ENCODE measurements at places on chromosomes 3 and 15.
A peak's percentile ranks its signal among the peaks of the same experiment; 100 is the strongest.

DNA sequence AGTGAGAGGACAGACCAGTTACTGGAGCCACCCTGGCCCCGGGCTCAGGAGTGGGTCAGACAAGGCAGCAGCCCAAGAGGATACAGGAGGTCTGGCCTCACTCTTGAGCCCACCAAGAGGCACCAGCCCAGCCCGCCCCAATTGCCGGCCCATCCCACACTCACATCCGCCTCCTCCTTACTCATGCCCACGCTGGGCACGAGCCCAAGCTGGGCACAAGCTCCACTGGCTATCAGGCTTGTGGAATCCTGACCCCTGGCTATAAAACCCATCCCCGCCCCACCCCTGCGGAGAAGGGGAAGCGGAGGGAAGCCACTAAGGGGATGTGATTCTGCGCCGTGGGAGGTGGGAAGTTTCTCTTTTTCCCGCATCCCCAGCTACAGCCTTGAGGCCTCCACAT lies 25.9 kb downstream of the ADCY5 start:
- no peak for DNase-seq

DNA sequence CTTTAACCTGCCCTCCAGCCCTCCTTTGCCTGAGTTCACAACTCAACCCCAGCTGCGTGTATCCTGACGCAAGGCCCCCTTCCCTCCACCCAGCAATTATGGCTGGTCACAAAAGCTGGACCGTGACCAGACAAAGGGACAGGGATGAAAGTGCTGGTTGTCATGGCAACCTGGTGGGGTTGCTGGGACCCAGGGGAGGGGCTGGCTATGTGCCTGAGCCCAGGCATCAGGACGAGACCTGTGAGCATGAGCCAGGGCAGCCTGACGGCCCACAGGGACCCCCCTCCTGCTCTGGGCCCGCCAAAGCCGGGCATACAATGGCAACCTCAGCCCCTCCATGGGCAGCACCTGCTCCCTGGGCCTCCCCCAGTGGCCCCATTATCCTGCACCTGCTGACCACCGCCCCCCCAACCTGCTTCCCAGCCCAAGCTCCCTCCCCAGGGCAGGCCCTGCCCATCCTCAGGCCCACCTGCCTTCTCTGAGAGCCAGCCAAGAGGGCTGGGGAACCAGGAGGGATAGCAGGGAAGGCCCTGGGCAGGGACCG lies 4.5 kb upstream of the DNAH1 start:
- no peak for DNase-seq

- peak; percentile 89 for DNase-seq
Measured at GRCh38 chr3:186241910-186242821, 119.9 kb downstream of the DGKG start.

DNA sequence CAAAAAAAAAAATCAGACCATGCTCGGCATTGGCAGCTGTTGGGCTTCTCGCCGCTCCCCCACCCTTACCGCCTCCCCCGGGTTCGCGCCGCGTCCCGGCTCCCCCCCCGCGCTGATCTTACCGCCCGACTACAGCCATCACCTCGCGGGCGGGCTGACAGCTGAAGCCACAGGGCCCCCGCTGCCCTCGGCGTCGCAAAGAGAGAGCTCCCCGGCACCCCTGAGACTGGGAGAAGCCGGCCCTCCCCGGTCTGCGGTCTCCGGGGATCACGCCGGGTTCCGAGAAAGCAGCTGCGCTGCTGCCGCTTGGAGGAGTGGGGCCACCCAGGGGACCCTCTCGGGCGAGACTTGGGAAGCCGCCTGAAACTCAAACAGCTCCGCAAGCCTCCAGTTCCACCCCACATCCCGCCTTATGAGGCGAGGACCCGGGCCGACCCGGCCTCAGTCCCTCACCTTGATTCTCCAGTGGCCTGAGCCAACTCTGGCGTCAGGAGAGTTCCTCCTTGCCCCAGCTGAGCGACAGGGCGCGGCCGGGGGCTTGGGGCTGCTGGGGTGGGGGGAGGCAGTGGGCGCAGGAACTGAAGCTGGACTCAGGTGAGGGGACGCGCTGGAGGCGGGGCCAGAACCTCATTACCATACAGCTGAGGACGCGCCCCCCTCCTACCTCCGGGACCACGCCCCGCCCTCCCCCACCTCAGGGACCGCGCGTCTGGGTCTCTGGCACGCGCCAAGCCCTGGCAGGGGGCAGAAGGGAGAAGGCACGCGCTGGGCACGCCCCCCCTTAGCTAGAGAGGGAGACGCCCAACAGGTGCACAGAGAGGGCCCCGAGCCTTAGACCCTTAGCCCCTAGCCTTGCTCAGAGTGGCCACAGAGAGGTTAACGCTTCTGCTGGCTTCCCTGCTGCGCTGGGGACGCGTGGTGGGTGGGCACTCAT lies 1.0 kb upstream of the DLL4 start:
- DNase-seq = no peak

DNA sequence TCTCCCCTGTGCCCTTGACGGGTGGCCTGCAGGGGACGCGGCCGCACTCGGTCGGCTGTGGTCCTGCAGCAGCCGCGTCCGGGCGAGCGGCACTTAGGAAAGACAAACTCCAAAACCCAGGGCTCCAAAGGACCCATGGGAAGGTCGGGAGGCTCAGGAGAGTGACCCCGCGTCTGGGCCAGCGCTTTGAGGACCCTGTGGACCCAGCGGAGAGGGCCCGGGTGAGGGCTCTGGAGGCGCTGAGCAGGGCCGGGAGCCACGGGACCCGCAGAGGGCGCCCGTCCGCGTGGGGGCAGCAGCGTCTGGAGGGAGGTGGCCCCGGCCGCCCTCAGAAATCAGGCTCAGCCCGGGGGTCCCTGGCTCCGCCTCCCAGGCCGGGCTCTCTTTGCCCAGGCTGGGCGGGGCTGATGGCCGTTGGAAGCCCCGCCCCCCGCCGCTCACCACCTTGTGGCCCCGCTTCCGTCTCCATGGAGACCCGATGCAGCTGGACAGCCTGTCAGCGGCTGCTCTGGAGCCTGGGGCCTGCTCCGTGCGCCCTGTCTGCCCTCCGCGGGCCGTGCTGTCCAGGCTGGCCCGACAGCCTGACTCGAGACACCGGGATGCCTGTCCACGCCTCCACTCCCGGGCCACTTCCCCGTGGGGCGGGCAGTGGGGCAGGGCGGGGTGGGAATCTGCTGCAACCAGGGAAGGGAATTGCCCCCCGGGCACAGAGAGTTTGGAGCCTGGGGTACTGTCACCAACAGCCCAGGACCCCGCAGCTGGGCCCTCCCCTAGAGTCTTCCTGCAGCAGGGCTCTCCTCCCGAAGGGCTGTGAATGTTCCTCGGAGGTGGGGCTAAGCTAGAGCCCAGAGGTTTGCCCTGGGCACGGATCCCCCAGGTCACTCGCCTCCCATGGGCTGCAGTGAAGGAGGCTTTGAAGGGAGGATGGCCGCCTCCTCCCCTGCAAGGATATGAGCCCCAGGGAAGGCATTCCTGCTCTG lies 34.8 kb upstream of the RPL32 start:
- DNase-seq = no peak

- no peak for DNase-seq
Measured at GRCh38 chr15:60528530-60528929, 49.6 kb upstream of the ICE2 start.

DNA sequence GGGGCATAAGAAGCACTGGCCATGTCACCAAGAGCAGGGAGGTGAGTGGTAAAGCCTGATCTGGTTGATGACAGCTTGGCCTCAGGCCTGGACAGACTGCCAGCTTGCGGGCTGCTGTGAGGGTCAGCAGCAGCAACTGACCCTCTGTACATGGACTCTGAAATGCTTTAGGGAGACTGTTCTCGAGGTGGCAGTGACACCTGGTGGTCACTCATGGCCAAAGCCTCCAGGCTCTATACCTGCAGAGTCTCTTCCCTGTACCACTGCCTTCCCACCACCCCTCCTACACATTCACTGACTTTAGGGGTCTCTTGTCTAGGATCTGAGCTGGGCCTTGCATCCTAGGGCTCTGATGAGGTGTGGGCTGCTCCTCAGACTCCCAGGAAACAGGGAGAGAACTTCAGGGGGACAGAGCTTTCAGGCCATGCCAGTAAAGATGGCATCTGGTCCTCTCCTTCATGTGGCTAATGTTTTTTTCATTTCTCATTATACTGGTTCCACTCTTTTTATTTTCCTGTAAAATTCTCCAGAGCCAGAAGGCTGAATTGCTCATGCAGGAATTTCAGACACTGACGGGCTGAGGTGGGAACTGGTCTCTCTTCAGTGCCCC lies 17.2 kb upstream of the TIMP4 start:
- DNase-seq = no peak

DNA sequence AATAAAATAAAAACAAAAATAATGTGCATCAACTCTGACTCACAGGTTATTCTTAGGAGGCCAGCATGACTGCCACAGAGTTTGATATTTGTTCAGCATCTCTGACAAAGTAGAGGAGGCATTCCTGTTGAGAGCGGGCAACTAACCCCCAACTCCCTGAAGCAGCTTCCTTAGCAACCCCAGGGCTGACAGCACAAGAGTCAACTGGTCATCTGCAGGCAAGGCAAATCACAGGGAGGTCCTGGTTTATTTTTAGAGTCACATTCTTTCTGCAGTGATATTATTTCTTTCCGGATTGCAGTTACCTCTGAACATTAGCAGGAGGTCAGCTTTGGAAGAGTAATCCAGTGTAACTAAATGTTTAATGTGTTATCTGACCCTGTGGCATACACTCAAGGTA lies 273.0 kb downstream of the PLCL2 start:
- no peak for DNase-seq

DNA sequence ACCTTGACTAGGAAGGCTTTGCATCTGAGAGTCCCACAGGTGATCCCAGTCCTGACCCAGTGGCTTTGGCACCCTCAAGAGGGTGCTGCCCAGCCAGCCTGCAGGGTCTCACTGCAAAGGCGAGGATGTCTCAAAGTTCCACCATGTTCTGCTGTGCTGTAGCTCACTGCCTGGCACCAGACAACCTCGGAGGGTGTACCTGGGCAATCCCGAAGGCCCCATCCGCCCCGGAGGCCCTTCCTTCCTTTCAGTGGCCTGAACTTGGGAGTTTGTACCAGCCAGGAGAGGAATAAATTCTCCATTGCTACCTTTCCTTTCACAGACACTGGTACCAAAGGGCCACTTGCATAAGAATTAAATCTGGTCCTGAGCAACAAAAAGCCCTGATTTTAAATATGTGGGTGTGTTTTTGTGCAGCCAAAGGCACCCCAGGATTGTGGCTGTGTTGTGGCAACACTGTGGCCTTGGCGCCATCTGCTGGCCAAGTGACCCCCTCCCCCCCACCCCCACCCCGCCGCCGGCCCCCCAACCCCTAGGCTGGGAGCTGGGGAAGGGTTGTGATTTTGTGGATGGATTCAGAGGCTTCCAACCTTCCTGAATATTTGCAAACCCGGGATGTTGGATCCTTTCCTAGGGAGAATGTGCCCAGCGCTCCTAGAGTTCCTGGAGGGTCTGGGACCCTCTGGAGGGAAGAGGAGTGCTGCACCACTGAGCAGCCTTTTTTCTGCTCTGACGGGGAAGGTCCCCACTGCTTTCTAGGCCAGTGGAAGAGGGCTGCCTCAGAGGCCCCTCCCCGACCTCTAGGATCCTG lies 9.7 kb upstream of the PTPN23 start:
- peak; percentile 11 for DNase-seq

- no peak for DNase-seq
Measured at GRCh38 chr3:12659316-12660015, 4.5 kb downstream of the RAF1 start.

DNA sequence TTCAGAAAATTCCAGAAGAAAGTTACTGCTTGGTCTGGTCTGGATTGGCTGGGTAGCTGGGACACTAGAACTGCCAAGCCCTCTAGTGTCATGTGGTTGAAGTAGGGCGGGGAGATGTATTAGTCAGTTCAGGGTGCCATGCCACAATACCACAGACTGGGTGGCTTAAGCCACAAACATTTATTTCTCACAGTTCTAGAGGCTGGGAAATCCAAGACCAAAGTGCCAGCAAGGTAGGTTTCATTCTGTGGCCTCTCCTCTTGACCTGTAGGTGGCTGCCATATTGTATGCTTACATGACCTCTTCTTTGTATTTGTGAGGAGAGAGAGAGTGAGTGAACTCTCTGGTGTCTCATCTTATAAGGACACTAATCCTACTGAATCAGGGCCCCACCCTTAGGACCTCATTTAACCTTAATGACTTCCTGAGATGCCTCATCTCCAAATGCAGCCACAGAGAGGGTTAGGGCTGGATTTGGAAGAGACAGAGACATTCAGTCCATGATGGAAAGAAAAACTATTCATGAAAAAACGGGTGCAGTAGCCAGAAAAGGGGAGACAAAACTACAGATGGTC lies 18.1 kb upstream of the ZSCAN2 start:
- no peak for DNase-seq

GRCh38 chr3:14225421-14225820 lies 46.8 kb downstream of the LSM3 start:
- no peak for DNase-seq

GRCh38 chr3:97187771-97188170 lies 373.4 kb downstream of the EPHA6 start:
- no peak for DNase-seq

DNA sequence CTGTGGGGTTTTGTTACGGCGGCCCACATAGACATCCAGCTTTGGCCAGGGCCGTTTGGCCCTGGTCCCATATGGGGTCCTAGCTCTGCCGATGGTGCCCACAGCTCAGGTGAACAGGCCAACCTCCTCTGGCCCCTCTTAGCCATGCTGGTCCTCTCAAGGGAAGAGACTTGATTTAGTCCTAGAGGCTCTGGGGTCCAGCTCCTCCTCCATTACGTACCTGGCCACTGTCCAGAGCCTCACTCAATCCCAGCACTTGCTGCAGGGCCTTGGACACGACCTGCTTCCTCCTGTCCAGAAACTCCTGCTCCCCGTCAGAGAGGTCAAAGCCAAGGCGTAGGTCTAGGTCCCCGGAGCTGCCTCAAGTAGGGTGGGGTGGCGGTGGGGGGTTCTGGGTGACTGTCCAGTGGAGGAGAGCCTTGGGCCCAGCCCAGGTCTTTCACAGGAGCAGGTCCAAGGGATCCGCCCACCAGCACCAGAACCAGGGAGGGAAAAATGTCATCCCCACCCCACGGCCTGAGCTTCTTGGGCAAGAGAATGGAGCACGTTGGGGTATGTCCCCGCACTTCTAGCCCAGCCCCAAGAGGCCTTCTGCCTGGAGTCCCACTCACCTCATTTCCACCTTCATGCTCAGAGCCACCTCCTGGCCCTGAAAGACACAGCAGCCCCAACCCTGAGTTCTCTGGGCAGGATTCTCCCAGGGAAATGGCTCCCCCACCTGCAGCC lies 6.8 kb downstream of the PLA2G4F start:
- no peak for DNase-seq

Data from Kasumi-1 (cell line).